ENCODE measurements at places on chromosomes 1 and 21. TPM values are rescaled to one million over a fixed set of nuclear protein-coding genes. Genes with fewer than 3 reads are reported as not detected.

Gene CYP4A11
- not detected for total RNA-seq

Gene PLA2G2D
- not detected for total RNA-seq

Gene INAVA
- 0.36 TPM for total RNA-seq

Gene KRTAP19-3
- total RNA-seq: not detected

Gene XPR1
- total RNA-seq: 24.6 TPM

Gene SLC9C2
- not detected for total RNA-seq

Gene ENTREP3
- 7.7 TPM for total RNA-seq

Gene DHRS3
- 16.0 TPM for total RNA-seq

Gene UBXN10
- 0.36 TPM for total RNA-seq

Gene BMP8A
- total RNA-seq: 0.36 TPM

Gene XCL2
- not detected for total RNA-seq

Gene SLC1A7
- total RNA-seq: not detected

Gene LMX1A
- not detected for total RNA-seq

Gene KMO
- total RNA-seq: 5.2 TPM

Gene CR2
- total RNA-seq: not detected

Gene LINGO4
- not detected for total RNA-seq

Gene TFF2
- total RNA-seq: not detected

Gene TRIM17
- total RNA-seq: 0.69 TPM

Gene DMRTA2
- total RNA-seq: not detected

Gene EFNA1
- total RNA-seq: 13.4 TPM

Gene APH1A
- 139 TPM for total RNA-seq

Gene CFAP74
- total RNA-seq: not detected

Gene PLD5
- total RNA-seq: not detected

Gene GPR89B
- total RNA-seq: 24.5 TPM

Gene STYXL2
- not detected for total RNA-seq

Gene LCE1B
- total RNA-seq: not detected

Gene ADGRL4
- total RNA-seq: under 0.01 TPM

Gene ZBTB7B
- 22.5 TPM for total RNA-seq

Gene PWP2
- 6.9 TPM for total RNA-seq

Gene CTNNBIP1
- total RNA-seq: 18.3 TPM

Gene FCER1G
- not detected for total RNA-seq

Gene PADI4
- not detected for total RNA-seq

Gene ETNK2
- 16.5 TPM for total RNA-seq

Gene MAB21L3
- total RNA-seq: under 0.01 TPM

Gene CFHR2
- not detected for total RNA-seq

Gene CHI3L1
- total RNA-seq: not detected

Gene CYP4Z1
- not detected for total RNA-seq

Gene FCRL5
- total RNA-seq: not detected

Gene SPOCD1
- 6.2 TPM for total RNA-seq

Gene HPCA
- not detected for total RNA-seq

Gene P3R3URF
- total RNA-seq: not detected

Gene RO60
- 147 TPM for total RNA-seq

Gene RIPPLY3
- total RNA-seq: not detected

Gene WLS
- total RNA-seq: 53.6 TPM

Gene AUNIP
- 4.7 TPM for total RNA-seq

Gene PSRC1
- total RNA-seq: 58.9 TPM

Gene PM20D1
- total RNA-seq: not detected

Gene RNU1-4
- total RNA-seq: under 0.01 TPM

Gene PROX1
- 0.33 TPM for total RNA-seq

Gene CCDC181
- total RNA-seq: 0.36 TPM

Gene HTR1D
- not detected for total RNA-seq

Gene MROH9
- total RNA-seq: not detected

Gene LCA5L
- total RNA-seq: 1.0 TPM

Gene IGSF21
- not detected for total RNA-seq

Gene WDR64
- total RNA-seq: 0.34 TPM

Gene KCNN3
- total RNA-seq: under 0.01 TPM

Gene AQP10
- total RNA-seq: not detected

Gene ALDH9A1
- total RNA-seq: 96.6 TPM

Gene OLFML2B
- total RNA-seq: 2.4 TPM
